Stimulated activated CD8-positive, alpha-beta memory T cell treated with anti-CD3 and anti-CD28 coated beads, Interleukin-15, amount 100 ng/mL, for 24 hours (primary cell): ENCODE measurements at places on chromosomes 11 and 22.

- no peak for DNase-seq
Observed at GRCh38 chr22:25334162-25334490, 114.7 kb downstream of the CRYBB2 start.

DNA sequence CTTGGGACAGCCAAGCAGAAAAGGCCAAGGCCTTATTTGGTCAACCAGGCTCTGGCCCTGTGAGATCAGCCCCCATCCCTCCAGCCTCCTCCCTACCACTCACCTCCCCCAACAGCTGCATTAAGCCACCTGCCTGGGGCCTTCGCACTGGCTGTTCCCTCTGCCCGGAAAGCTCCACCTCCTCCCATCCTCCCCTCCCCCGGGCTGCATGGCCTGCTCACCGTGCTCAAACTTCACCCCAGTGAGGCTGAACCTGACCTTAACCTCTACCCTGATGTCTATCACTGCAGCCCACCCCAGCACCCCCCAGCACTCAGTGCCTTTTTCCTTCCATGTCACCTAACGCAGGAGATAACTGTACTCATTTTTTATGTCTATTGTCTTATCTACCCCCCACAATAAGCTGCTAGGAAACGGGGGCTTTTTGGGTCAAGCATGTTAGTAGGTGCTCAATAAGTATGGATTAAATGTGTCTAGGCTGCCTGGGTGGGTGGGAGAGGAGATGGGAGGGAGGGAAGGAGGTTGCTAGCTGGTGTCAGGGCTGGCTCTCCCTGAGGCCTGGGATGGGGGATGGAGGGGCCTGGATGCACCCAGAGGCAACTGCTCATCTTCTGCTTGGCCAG, 912 bp downstream of the PTPRCAP start:
- no peak for DNase-seq

DNA sequence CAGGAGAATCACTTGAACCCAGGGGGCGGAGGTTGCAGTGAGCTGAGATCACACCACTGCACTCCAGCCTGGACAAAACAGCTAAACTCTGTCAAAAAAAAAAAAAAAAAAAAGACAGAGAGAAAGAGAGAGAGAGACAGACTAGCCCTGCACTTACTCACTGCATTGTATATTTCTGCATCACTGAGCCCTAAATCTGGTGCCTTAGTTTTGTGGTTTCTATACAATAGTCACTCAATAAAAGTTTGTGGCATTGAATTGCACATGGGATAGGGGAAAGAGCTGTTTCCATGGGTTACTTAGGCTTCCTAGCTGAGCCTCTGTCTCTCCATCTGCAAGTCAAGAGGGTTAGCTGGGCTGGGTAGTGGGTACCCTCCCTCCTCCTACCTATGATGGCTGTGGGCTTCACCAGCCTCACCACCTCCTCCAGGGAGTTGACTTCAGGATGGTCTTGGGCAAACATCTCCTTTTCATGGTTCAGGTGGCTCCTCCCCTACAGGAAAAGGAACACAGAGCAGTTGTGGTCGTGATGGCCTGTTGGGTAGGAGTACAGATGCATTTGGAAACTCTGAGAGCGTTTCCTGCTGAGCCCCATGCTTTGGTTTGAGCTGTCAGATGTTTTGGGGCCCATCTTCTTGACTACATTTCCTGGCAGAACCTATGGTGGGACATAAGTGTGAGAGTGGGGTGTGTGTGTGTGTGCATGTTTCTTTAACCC, 73.2 kb downstream of the CCDC81 start:
- DNase-seq: no peak

DNA sequence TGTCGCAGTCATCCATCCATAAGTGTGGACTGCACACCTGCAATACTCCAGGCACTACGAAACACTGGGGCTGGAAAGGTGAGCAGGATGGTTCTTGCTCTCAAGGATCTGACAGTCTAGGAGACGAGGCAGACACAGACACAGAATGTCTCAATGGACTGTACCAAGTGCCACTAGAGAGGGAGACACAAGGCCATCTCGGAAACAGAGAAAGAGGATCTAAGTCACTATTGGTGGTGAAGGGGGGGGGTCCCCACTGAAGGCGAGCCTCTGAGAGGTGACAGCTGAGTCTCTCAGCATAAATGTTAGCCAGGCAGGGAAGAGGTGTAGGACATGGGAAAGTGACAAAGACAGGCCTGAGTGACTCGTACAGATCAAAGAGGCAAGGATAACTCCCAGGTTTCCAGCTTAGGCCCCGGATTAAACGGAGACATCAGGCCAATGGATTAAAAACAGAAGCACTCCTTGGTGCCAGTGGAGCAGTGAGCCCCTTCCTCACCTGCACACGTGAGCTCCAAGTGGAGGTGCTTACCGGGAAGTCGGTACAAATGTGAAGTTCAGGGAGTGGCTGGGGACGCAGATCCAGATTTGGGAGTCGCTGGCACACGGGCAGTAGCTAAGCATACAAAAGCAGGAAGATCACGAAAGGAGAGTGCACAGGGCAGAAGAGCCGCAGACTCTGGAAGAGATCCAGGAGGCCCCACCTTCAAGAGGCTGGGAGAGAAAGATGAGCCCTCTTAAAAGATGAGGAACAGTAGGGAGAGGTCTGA, 117.2 kb downstream of the MICAL3 start:
- no peak for DNase-seq

- DNase-seq: no peak
Observed at GRCh38 chr11:22666325-22666687, at the start of gene GAS2. TSS of gene GAS2 (plus strand) at chr11:22666611. CDS start at chr11:22674870, 8,259 bp downstream.

- peak; percentile 7 for DNase-seq
Observed at GRCh38 chr11:60193687-60194433, 11.0 kb upstream of the MS4A6A start.

DNA sequence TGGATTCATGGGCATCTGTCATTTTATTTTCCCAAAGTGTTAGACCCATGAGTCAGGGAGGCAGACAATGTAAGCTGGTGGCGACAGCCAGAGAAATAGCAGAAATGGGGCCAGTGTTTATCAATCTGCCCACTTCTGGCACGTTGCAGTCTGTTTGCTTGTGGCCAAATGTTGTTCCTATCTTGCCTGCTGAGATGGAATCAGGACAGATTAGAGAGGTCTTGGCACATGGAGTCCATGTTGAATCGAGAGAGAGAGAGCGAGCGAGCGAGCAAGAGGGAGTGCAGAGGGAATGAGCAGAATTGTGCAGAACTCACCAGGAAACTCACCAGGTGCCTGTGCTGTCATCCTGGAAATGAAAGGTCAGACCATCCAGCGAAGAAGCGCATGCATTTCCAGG, 21.9 kb upstream of the PARVG start:
- DNase-seq: no peak

DNA sequence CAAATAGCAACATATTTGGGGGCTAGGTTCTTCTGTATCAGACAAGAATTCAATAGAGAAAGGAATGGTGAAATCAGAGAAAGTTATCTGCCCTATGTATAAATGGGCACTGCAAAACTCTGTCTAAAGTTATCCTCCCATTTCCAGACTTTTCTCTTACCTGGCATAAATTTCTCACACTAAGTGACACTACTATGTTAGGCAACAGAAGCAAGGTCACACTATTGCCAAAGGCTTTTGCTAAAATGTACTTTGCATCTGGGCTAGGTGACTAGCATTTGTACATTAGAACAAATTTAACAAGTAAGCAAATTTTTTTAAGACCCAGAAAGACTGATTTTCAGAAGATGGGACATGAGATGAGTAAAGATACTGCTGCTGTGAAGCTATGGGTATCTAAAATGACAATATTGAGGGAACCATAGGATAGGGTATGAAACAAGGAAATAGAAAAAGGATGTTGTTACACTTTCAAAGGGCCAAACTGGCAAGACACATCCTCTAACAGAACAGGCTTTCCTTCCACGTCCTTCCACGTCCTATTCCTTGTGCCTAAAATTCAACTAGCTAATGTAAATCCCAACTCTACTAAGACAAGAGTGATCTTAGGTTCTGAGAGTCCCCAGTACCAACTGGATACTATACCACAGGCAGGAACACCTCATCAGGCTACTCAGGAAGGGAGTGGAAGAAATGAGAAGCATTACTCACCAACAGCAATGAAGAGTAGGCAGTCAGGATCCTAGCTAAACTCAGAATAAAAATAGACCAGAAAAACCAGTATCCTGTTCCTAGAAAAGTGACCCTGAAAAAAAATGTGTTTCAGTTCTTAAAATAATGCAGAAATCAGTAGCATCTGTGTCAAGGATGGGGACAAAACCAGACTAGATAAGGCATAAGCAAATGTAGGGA, 22.6 kb downstream of the GDPD4 start:
- DNase-seq: no peak

- no peak for DNase-seq
Observed at GRCh38 chr11:67312187-67313021, 9.1 kb downstream of the SSH3 start.

DNA sequence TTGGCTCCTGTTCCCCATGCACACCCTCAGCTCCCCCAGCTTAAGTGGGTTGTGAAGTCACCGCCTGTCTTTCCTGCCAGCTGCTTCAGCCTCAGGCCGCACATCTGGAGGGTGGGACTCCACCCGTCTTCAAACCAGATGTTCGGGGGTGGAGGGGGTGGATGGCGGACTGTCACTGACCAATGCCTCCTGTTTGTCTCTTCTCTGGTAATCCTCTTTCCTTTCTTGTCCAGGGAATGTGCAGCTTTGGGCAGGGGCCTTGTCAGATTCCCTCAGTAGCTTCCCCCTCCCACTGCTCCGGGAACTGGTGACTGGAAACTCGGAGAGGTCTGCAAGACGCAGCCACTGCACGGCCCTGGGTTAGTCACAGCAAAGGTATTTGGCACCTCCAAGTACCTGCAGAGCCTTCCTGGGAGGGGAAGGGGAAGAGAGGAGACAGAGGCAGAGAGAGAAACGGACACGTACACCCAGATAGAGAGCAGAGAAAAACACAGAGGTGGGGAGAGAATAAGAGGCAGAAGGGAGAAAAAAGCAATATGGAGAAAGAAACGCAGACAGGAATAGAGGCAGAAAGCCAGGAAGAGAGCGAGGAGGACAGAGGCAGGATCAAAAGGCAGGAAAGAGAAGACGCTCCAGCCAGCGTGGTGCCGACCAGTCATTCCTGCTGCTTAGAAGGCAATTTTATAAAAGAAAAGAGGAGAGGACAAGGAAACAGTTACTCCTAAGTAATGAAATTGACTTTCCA, 56.1 kb upstream of the TIMP3 start:
- DNase-seq: no peak

DNA sequence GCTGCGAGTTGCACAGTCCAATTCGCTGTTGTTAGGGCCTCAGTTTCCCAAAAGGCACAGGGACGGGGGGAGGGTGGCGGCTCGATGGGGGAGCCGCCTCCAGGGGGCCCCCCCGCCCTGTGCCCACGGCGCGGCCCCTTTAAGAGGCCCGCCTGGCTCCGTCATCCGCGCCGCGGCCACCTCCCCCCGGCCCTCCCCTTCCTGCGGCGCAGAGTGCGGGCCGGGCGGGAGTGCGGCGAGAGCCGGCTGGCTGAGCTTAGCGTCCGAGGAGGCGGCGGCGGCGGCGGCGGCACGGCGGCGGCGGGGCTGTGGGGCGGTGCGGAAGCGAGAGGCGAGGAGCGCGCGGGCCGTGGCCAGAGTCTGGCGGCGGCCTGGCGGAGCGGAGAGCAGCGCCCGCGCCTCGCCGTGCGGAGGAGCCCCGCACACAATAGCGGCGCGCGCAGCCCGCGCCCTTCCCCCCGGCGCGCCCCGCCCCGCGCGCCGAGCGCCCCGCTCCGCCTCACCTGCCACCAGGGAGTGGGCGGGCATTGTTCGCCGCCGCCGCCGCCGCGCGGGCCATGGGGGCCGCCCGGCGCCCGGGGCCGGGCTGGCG, at the start of gene BCR:
BCR (plus strand) TSS at position 209 of the 592 bp plus-strand sequence. CDS start 452 bp downstream, outside the sequence.
- no peak for DNase-seq

DNA sequence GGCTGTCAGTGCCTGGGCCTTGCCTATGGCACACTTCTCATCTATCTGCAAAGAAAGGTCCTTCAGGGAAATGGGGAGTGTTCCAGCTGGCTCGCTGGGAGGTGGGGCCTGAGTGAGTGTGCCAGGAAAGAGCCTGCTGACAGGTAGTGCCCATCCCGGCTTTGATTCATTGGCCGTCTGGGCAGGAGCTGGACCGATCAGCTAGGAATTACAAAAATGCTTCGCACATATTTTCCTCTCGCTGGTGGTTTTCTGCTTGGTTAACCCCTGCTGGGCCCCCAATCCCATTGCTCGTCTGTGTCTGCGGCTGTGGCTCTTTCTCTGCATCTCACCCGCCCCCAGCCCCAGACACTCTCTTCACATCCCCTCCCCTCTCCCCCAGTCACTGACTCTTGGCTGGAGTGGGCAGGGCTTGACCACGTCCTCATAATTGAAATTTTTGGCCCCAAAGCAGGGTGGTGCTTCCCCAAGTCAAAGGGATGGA, 10.8 kb downstream of the LIF start:
- no peak for DNase-seq

DNA sequence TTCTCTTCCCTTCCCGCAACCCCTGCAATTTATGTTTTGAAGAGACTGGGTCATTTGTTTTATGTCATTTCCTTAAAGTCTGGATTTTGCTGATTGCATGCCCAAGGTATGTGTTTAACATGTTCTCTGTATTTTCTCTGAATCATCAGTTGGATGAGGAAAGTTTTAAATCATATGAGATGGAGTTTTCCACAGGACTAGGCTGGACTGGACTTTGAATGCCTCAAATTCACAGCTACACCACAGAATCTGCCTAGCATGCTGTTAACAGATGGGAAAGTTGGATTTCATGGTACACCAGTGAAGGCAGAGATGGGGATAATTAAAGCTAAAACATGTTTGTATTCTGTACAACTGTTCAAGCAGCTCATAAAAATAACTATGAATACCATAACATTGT, 62.6 kb downstream of the CWC15 start:
- DNase-seq: no peak

DNA sequence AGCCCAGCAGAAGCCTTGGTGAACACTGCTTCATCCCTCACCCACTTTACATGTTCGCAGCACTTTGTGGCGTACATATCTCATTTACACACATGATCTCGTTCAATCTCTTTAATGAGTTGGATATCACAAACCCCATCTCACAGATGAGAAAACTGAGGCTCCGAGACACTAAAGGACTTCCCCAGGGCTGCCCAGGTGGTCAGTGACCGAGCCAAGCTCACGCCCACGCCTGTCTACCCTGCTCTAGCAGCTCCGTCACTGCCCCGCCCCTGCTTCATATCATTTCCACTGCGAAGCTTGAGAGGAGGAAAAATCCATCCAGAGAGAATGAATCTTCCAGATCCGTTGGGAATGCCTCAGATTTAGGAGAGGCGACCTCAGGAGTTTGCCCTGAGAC, 11.8 kb upstream of the DSCAML1 start:
- DNase-seq: no peak

DNA sequence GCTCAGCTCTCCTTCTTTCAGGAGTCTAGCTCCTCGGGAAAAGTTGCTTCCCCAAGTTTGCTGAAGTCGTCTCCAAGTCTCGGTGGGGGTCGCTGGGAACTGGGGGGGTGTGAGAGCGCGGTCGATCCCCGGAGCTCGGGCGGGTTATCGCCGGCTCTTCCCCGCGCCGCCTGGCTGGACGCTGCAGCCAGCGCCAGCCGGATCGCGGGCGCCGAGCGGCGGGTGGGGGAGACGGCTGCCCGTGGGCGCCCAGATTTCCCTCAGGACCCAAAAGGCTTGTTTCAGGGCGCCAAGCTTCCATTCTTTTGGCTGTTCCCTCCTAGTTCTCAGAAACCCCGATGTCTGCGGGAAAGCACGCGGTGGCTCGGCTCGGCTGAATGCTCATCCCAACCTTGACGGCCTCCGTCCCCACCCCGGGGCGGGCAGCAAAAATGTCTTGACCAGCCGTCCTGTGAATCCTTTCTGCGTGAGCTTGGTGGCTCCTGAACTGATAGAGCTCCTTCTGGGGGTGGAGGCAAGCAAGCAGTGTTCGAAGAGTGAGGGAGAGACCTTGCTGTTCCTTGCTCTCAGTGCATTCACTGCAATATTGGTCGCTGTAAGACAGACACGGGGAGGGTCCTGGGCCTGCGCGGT, 1.7 kb downstream of the ZBTB16 start:
- DNase-seq: no peak
